Prostate gland (tissue), 2 donors: ENCODE measurements at places on chromosomes 2 and 18.

DNA sequence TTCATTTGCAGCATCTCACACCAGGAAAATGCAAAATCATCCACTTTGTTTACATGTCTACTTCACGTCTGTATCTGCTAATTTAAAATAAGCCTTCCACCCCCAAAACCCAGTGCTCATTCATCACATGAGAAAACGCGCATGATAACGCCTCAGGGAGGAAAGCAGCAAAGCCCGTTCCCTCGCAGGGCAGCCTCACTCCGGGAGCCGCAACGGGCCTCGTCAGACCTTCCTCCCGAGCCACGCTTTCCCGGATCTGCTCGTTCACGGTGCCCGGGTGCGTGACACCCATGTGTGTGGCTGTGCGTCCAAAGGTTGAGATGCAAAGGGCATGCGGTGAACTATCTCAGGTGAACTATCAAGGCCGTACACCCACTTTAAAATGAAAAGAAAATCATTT is 59.8 kb downstream of the NDUFA10 start:
- peaks cover 7% of the 10 kb centered on the region for H3K4me1 ChIP-seq
- no peaks in the 10 kb centered on the region for H3K36me3 ChIP-seq
- no peak overlapping the region for H3K27ac ChIP-seq
- H3K27me3 ChIP-seq: no peaks in the 10 kb centered on the region

GRCh38 chr2:169964740-169965139 is 137.5 kb downstream of the UBR3 start:
- no peak overlapping the region for H3K27ac ChIP-seq
- H3K4me1 ChIP-seq: no peaks in the 10 kb centered on the region
- H3K27me3 ChIP-seq: no peaks in the 10 kb centered on the region

DNA sequence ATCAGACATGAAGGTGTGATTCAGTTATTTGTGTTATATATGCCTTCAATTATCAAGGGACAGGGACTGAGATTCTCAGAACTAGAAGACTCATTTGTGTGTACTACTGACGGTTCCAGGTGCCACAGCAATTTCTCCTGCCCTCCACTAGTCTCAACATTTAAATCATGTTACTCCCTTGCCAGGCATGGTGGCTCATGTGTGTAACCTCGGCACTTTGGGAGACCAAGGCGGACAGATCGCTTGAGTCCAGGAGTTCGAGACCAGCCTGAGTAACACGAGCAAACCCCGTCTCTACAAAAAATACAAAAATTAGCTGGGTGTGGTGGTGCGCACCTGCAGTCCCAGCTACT is 1.1 kb downstream of the CNDP2 start:
- peak overlapping the region; percentile 96 for H3K27ac ChIP-seq
- no peak for DNase-seq
- H3K36me3 ChIP-seq: no peaks in the 10 kb centered on the region
- no peaks in the 10 kb centered on the region for H3K4me1 ChIP-seq
- no peak overlapping the region for H3K4me3 ChIP-seq

DNA sequence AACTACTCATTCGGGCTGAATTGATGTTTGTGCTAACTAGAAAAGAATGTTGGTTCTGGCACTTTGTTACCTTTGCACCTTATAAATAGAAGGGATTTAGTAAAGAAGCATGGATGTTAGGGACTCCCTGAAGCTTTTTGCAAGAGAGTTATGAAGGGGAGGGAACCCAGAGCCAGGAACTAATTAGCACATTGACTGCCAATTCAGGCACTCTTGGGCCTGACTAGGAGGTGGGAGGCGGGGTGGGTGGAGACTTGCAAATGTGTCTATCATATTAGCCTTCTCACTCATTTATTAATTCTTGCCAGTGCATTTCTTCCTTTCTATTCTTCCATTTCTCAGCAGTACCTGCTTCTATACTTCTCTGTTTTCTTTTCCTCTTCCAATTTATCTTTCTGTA is 1022.4 kb downstream of the TMEM182 start:
- H3K4me3 ChIP-seq: no peak overlapping the region
- no peak for DNase-seq
- H3K27me3 ChIP-seq: no peaks in the 10 kb centered on the region
- H3K27ac ChIP-seq: no peak overlapping the region
- H3K4me1 ChIP-seq: no peaks in the 10 kb centered on the region
- no peaks in the 10 kb centered on the region for H3K36me3 ChIP-seq

GRCh38 chr2:166278856-166279255 is 96.9 kb downstream of the SCN9A start:
- DNase-seq: no peak
- H3K4me3 ChIP-seq: no peak overlapping the region
- H3K27ac ChIP-seq: no peak overlapping the region
- no peaks in the 10 kb centered on the region for H3K36me3 ChIP-seq
- H3K4me1 ChIP-seq: no peaks in the 10 kb centered on the region

DNA sequence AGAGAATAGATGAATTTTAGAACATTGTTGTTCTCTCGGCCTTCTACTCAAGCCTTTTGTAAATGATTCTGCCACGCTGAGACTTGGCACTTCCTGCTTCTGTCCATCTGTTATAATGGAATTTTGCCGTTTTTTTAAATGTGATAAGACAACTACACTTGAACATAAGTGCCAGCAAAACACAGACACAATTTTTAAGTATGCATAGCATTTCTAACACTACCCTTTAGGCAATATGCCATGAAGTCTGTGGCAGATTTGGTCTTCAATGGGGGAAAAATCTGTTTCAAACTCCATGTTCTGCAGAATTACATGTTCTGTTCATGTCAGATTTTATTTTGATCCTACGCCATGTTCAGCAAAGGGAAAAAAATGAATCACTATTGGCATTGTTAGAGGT is 1170.7 kb upstream of the SLC39A10 start:
- no peak for DNase-seq
- no peaks in the 10 kb centered on the region for H3K27me3 ChIP-seq
- H3K27ac ChIP-seq: no peak overlapping the region

- peak; percentile 14 for DNase-seq
- H3K4me1 ChIP-seq: no peaks in the 10 kb centered on the region
- H3K27me3 ChIP-seq: no peaks in the 10 kb centered on the region
- no peak overlapping the region for H3K27ac ChIP-seq
- no peak overlapping the region for H3K4me3 ChIP-seq
Observed at GRCh38 chr2:64905338-64906024, 83.7 kb upstream of the SLC1A4 start.

DNA sequence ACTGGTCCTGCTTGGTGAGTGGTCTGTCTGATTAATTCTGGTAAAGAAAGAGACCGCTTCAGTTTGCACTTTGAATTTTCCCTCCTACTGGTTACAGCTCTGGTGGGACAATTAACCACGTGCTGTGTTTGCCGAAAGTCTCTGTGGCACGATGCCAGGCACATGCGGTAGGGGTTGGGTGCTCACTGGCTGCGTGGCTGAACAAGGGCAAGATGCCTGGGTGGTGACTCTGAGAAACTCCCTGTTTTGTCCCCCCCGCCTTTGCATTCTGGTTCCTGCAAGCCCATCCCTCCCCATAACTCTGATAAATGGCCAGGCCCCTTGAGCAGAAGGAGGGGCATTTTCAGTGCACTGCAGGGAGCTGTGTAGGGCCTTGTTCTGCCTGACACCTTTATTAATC is 206.1 kb downstream of the TFCP2L1 start:
- H3K4me3 ChIP-seq: no peak overlapping the region
- no peaks in the 10 kb centered on the region for H3K4me1 ChIP-seq
- H3K27ac ChIP-seq: no peak overlapping the region

- H3K27ac ChIP-seq: no peak overlapping the region
- peak; percentile 80 for DNase-seq
- no peaks in the 10 kb centered on the region for H3K4me1 ChIP-seq
- no peaks in the 10 kb centered on the region for H3K36me3 ChIP-seq
- H3K4me3 ChIP-seq: no peak overlapping the region
Observed at GRCh38 chr2:97806738-97807618, 93.6 kb downstream of the ZAP70 start.

GRCh38 chr2:96386470-96386869 is 50.9 kb downstream of the NCAPH start:
- no peaks in the 10 kb centered on the region for H3K4me1 ChIP-seq
- H3K27me3 ChIP-seq: no peaks in the 10 kb centered on the region
- no peaks in the 10 kb centered on the region for H3K36me3 ChIP-seq

GRCh38 chr2:189125195-189125594 is 54.4 kb downstream of the COL5A2 start:
- no peak overlapping the region for H3K27ac ChIP-seq
- H3K4me1 ChIP-seq: no peaks in the 10 kb centered on the region
- no peaks in the 10 kb centered on the region for H3K36me3 ChIP-seq
- DNase-seq: no peak
- H3K4me3 ChIP-seq: no peak overlapping the region

DNA sequence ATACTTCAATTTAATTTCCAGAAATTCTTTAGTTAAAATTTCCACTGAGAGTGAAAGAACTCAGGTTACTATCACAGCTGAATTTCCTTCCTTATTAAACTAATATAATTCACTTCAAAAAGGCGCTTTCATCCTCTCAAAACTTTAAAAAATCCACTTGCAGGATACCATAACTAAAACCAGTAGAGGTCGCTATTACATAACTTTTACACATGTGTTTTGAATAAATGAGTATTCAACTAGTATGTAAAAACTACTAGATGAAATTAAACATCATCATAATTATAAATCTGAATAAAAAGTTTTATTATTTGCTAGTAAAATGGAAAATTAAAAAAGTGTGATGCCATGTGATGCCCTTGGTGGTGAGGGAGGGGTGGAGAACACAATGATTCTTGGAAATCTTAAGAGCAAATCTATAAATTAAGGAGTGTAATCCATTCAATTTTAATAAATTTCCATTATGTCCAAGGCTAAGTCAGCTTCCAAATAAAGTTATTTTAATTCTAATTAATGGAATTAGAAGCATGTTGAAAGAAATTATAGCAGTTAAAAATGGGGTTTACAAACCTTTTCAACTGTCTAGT is 61.4 kb downstream of the SOS1 start:
- H3K27ac ChIP-seq: no peak overlapping the region
- DNase-seq: no peak
- no peaks in the 10 kb centered on the region for H3K36me3 ChIP-seq
- no peaks in the 10 kb centered on the region for H3K4me1 ChIP-seq
- no peaks in the 10 kb centered on the region for H3K27me3 ChIP-seq
- H3K4me3 ChIP-seq: no peak overlapping the region

DNA sequence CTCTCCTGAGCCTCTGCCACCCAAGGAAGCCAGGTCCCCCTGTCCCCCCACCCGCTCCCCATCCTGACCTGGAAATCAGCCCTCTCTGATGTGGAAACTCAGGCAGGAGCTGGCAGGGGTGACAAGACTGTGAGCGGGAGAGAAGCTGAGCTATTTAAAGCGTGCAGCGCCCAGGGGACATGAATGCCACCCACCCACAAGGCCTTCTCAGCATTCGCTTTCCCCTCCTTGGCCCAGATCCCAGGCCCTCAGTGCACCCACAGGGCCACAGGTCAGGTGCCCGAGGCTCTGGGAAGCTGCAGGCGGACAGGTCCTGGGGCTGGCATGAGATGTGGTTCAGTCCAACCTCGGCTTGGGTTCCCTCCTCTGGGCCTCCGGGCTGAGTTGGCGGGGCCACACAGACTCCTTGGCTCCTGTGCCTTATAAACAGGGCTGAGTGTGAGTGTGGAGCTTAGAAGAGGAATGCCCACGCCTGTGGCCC is 168.3 kb downstream of the SMAD7 start:
- H3K4me1 ChIP-seq: peaks cover 8% of the 10 kb centered on the region
- H3K27ac ChIP-seq: peak overlapping the region; percentile 62
- DNase-seq: no peak
- H3K36me3 ChIP-seq: no peaks in the 10 kb centered on the region

GRCh38 chr2:55498582-55498981 is 20.9 kb upstream of the CFAP36 start:
- no peaks in the 10 kb centered on the region for H3K27me3 ChIP-seq
- H3K4me3 ChIP-seq: no peak overlapping the region
- no peaks in the 10 kb centered on the region for H3K36me3 ChIP-seq
- no peak overlapping the region for H3K27ac ChIP-seq

- H3K36me3 ChIP-seq: no peaks in the 10 kb centered on the region
- H3K4me1 ChIP-seq: no peaks in the 10 kb centered on the region
- DNase-seq: no peak
- no peaks in the 10 kb centered on the region for H3K27me3 ChIP-seq
- no peak overlapping the region for H3K4me3 ChIP-seq
Observed at GRCh38 chr2:240711296-240711695, 19.6 kb downstream of the AQP12A start.

DNA sequence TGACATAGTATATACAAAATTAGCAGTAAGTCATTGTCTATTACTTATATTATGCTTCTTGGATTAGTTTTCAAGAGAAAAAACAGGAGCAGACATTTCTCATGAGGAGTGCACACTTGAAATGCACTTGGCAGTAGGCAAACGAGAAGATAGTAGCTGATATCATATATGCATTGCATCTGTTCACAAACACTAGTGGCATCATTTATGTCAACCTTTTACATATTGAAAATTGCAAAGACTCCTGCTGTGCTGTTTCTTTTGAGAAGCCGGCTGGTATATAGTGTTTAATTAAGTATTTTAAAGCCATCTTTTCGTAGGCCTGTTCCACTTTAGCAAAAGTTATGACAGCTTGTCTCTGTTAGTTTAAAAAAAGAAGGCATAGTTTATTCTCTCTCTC is 58.4 kb upstream of the SLC8A1 start:
- no peak overlapping the region for H3K4me3 ChIP-seq
- H3K27me3 ChIP-seq: no peaks in the 10 kb centered on the region
- no peak for DNase-seq
- H3K36me3 ChIP-seq: no peaks in the 10 kb centered on the region
- no peak overlapping the region for H3K27ac ChIP-seq
- no peaks in the 10 kb centered on the region for H3K4me1 ChIP-seq

GRCh38 chr2:28152585-28153280 is 239.9 kb upstream of the FOSL2 start:
- peaks cover 6% of the 10 kb centered on the region for H3K4me1 ChIP-seq
- no peaks in the 10 kb centered on the region for H3K36me3 ChIP-seq
- H3K4me3 ChIP-seq: no peak overlapping the region
- no peaks in the 10 kb centered on the region for H3K27me3 ChIP-seq
- no peak for DNase-seq

DNA sequence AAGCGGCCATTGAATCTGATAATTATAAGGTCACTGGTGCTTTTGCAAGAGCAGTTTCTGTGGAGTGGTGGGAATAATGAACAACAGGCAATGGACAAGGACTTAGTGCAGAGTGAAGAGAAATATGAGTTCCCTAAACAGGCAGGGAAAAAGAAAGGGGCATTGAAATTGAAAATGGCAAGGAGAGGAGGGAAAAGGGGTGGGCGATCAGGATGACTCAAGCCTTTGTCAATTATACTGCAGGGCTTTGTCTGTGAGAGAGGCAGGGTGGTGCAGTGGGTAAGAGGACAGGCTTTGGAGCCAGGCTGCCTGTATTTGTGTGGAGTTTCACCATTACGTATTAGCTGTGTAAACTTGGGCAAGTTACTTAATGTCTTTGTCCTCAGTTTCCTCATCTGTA is 29.5 kb upstream of the PAIP2B start:
- no peaks in the 10 kb centered on the region for H3K36me3 ChIP-seq
- H3K27ac ChIP-seq: no peak overlapping the region
- no peak for DNase-seq

DNA sequence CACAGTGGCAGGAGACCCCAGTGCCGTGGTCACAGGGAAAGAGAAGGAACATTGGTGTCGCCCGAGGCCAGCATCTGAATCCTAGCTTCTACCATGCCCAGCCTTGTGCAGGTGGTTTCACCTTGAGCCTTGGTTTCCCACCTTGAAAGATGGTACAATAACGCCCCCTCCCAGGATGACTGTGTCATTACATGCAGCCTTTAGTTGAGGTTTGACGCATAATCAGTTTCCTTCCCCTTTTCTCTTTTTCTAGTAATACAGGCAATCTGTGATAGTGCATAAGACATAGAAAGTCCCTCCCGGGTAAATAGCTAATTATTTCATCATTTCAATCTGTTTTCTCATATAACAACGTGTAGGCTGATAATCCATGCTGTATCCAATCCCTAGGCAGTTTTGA is 29.8 kb upstream of the ZNF407 start:
- H3K36me3 ChIP-seq: no peaks in the 10 kb centered on the region
- H3K4me1 ChIP-seq: no peaks in the 10 kb centered on the region
- no peak overlapping the region for H3K27ac ChIP-seq
- DNase-seq: no peak
- H3K27me3 ChIP-seq: no peaks in the 10 kb centered on the region
- H3K4me3 ChIP-seq: no peak overlapping the region
